ENCODE measurements at places on chromosomes 2 and 18.

GRCh38 chr2:119723186-119723585 is 36.5 kb upstream of the PTPN4 start:
- DNase-seq: no peak

GRCh38 chr2:78201064-78201575 is 678.9 kb upstream of the LRRTM4 start:
- DNase-seq: no peak

DNA sequence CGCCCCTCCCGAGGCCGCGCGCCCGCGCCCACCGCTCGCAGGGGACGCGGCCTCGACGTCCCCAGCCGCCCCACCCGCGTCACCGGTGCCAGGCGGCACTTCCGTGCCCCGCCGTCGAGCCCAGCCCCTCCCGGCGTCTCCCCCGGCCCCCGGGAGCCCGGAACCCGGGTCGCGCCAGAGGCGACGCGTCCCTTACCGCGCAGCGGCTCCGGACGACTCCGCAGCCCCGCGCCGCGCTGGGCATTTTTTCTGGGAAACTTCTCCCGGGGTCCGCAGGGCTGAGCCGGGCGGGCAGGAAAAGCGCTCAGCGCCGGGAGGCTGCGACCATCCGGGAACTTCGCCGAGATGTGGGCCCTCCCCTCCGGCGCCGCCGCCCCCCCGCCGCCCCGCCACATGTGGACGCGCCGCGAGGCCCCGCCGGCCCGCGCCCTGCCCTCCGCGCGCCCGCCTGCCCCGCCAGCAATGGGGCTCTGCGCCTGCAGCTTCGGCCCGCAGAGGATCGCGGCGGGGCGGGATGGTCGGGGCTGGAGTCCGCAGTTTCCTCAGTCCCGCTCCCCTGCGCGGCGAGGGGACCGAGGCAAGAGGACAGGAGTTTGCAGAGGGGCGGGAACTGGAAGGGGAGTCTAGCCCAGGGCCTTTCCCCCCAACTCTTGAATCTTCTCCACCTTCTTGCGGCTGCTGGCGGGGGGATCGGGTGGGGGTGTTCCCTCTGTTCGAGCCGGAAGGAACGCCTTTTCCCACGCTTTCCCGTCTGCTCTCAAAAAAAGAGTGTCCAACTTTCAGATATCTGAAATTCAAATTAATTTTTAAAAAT is 81.5 kb downstream of the CHRNA1 start:
- DNase-seq: no peak

DNA sequence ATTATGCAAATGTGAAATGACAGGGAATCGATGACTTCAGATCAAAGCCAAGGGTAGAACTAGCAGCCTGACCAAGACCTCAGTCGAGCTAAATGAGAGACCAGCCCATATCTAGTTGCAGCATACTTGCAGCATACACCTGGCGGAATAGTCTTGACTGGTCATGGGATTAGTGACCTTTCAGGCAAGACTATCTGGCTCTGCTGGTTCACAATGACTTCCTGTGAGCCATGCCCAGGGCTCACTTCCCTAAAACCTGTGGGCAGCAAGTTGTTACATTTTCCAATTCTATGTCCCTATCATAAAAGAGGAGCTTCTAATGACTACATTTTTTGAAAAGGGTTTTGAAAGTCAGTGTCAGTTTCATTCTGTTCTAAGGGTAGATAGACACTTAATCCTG is 1624.9 kb upstream of the CELF4 start:
- no peak for DNase-seq

GRCh38 chr18:6249170-6249569 is 165.5 kb downstream of the L3MBTL4 start:
- DNase-seq: no peak

- DNase-seq: no peak
These were observed 129.4 kb downstream of the ZEB2 start for GRCh38 chr2:144390424-144391020.

DNA sequence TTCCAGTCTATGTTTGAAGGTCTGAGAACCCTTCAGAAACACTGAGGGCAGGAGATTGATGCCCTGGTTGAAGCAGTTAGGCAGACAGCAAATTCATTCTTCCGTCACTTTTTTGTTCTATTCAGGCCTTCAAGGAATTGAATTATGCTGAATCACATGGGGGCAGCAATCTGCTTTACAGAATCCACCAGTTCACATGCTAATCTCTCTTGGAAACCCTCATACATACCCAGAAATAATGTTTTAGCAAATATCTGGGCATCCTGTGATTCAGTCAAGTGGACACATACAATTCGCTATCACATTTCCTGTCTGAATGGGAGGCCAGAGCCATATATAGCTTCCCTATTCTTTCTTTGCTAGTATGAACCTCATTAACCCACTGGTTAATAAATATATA is 301.4 kb upstream of the CNTNAP5 start:
- no peak for DNase-seq

GRCh38 chr2:88220718-88221117 is 50.6 kb downstream of the THNSL2 start:
- DNase-seq: no peak

GRCh38 chr18:28781616-28782362 is 604.9 kb upstream of the CDH2 start:
- DNase-seq: no peak

DNA sequence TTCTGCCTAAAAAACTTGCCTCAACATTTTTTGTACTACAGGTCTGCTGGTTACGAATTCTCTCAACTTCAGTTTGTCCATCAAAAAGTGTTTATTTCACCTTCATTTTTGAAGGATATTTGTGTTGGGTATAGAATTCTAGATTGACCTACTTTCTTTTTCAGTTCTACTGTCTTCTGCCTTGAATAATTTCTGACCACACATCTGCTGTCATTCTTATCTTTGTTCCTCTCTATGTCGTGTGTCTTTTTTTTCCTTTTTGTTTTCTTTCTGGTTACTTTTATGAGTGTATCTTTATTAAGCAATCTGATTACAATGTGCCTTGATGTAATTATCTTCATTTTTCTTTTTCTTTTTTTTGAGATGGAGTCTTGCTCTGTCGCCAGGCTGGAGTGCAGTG is 25.3 kb downstream of the ADCY3 start:
- DNase-seq: no peak

GRCh38 chr18:47323158-47323557 is 71.7 kb upstream of the SKOR2 start:
- no peak for DNase-seq

GRCh38 chr2:170745305-170745704 is 24.9 kb upstream of the ERICH2 start:
- DNase-seq: no peak

DNA sequence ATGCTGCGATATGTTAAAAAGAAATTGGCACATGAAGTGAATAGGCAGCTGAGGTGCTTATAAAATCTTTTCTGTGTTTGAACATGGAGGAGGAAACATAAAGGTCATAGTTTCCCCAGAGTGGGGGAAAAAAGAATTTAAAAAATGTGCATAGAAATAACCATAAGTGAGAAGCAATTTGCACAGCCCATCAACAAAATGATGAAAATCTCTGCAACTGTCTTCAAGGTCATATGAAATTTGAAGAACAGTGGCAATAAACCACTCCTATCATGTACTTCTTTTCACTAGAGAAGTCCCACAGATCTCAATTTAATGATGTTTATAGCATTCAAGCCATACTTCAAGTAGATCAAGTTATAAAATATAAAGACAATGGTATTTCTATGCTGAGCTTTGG is 46.7 kb upstream of the ZNF804A start:
- no peak for DNase-seq

- no peak for DNase-seq
These were observed 53.4 kb downstream of the CD28 start for GRCh38 chr2:203759690-203760365.

Data from cortex of kidney (tissue), 1 donor.